ENCODE measurements at places on chromosomes 2 and 18.

- DNase-seq, result no peak
These were observed 14.7 kb upstream of the OTOS start for GRCh38 chr2:240155048-240155744.

DNA sequence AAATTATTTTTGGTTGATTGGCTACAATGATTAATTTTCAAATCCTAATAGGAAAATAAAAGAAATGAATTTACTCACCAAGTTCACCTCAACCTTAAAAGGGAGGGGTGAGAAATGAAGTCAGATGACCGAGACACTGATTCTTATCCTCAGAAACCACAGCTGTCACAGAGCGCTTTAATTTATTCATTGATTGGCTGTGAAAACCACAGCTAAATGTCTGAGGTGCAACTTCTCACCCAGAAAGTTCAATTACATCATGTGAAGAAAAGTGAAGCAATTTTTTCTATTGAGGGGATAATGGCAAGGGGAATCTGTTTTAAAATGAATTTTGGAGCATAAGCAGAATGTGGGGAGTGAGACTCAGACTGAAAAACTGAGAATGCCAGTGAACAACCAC, 128.4 kb downstream of the RNF152 start:
- no peak for DNase-seq

GRCh38 chr2:216056739-216057138, 24.9 kb downstream of the PECR start:
- no peak for DNase-seq

DNA sequence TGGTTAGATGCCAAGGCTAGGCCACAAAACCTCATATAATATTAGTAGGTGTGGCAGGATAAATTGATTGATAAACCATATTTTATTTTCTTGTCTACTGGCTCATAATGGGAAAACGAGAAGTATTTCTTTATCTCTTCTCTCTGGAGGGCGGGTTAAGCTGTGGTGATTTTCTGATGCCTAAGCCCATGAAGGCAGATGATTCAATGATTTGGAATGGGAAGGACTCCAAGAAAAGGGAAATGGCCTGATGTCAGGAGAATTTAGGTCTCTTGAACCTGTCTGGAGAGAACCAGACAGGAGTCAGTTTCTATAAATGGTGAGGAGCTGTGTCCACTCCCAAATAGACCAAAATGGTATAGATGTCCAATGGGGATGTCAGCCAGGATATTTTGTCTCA, 18.7 kb upstream of the MAP4K3 start:
- DNase-seq, result no peak

DNA sequence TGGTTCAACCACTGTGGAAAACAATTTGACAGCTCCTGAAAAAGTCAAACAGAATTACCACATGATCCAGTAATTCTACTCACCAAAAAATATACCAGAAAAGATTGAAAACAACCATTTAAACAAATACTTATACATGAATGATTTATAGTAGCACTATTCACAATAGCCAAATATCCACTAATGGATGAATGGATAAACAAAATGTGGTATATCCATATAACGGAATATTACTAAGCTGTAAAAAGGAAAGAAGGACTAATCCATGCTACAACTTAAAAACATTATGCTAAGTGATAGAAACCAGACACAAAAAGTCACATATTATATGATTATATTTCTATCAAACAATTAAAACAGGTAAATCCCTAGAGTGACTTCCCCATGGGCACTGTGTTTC, 131.5 kb downstream of the SPOPL start:
- DNase-seq, result no peak

- DNase-seq, result no peak
These were observed 30.8 kb upstream of the CCL20 start for GRCh38 chr2:227782804-227783203.

GRCh38 chr2:205932861-205933260, 153.1 kb downstream of the INO80D start:
- DNase-seq, result no peak

GRCh38 chr2:69947325-69947931, 14.0 kb downstream of the ASPRV1 start:
- DNase-seq, result no peak

- no peak for DNase-seq
These were observed 19.2 kb downstream of the RMDN2 start for GRCh38 chr2:37944268-37944667.

- DNase-seq, result no peak
These were observed 122.3 kb downstream of the LYPD6B start for GRCh38 chr2:149160701-149161217.

- DNase-seq, result no peak
These were observed 358.3 kb upstream of the KLHL29 start for GRCh38 chr2:23026671-23027070.

DNA sequence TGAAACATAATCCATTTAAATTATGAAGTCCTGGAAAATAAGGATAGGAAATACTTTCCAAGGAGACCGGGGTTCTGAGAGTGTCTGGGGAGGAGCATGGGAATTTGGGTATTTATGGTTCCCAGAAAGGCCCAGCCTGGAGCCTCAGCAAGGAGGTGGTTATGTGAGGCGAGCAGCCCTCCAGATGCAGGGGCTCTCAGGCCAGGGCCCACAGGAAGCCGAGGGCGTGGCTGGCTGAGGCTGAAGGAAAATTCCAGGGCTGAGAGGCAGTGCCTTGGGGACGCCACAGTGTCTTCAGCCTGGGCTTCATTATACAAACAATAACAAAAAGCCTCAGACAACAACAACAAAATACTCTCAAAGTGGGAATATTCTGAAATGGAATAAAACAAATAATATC, 86.9 kb upstream of the SERPINE2 start:
- no peak for DNase-seq

DNA sequence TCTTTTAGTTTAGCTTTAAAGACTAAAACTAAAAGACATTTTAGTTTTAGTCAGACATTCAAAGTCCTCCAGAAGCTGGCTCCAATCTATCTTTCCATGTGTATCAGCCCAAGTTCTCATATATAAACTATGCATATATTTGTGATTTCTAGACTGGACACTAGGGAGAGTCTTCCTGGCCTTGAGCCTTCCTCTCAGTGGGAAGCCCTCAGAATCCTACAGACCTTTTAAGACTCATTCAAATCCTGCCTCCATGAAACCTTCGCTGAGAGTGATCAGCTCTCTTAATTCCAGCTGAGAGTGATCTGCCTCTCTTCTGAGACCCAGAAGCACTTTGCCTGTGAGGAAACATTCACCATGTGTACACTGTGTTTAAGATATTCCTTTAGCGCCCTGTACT, 452.7 kb downstream of the TGIF1 start:
- DNase-seq, result no peak

- no peak for DNase-seq
These were observed 344.5 kb upstream of the TNP1 start for GRCh38 chr2:217204358-217204757.

- DNase-seq, result no peak
These were observed 85.0 kb downstream of the ZNF516 start for GRCh38 chr18:76410033-76410432.

GRCh38 chr2:161988589-161988988, 85.4 kb downstream of the DPP4 start:
- DNase-seq, result no peak

- DNase-seq, result no peak
These were observed 101.4 kb upstream of the RNU4ATAC start for GRCh38 chr2:121429119-121429903.

DNA sequence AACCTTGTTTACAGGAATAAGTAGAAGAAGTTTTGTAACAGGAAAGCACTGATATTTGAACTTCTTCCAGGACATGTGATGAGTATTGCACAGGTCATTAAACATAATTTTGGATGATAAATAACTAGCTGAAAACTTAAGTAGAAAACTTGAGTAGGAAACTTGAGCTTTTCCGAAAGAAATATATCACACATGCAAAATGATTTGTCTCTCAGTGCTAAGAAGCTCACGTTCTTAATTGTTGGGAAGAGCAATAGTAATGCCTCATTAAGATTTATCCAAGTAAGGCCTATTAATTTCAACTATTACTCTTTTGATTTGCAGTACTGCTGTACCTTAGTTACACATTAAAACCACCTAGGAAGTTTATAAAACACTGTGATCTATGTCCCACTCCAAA, 1921.9 kb upstream of the LRRTM1 start:
- DNase-seq, result no peak

GRCh38 chr18:27991391-27991790, 185.5 kb downstream of the CDH2 start:
- no peak for DNase-seq

GRCh38 chr2:36461039-36461681, 105.6 kb downstream of the CRIM1 start:
- DNase-seq, result no peak

GRCh38 chr2:219002395-219003266, 9.4 kb upstream of the CRYBA2 start:
- no peak for DNase-seq

DNA sequence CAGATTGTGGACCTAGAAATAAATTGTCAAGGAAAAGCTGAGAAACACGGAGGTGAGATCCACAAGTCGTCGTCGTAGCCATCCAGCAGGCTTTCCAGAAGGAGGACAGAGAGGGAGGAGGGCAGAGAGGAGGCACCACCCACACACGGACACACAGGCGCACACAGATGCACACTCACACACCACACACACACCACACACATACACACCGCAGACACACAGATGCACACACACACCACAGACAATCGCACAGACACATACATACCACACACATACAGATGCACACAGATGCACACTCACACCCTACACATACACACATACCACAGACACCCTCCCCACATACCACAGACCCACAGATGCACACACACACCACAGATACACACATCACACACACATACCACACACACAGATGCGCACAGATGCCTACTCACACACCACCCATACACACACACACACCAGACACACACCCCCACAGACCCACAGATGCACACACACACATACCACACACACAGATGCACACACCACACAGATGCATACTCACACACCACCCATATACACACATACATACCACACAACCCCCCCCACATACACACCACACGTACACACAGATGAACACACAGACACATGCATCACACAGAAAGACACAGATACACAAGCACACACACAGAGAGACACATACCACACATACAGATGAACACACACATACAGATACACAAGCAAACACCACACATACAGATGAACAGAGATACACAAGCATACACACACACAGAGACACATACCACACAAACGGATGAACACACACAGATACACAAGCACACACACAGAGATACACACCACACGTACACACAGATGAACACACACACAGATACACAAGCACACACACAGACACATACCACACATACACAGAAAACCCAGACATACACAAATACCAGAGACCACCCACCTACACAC, 12.7 kb upstream of the BOK start:
- no peak for DNase-seq

- no peak for DNase-seq
These were observed 5.5 kb downstream of the ATP6V1B1 start for GRCh38 chr2:70941186-70941585.

- DNase-seq, result no peak
These were observed 24.4 kb downstream of the ADRA2B start for GRCh38 chr2:96091711-96092572.

- no peak for DNase-seq
These were observed 133.4 kb downstream of the VAPA start for GRCh38 chr18:10047237-10047636.

- no peak for DNase-seq
These were observed 5.8 kb downstream of the HDAC4 start for GRCh38 chr2:239394978-239395377.

DNA sequence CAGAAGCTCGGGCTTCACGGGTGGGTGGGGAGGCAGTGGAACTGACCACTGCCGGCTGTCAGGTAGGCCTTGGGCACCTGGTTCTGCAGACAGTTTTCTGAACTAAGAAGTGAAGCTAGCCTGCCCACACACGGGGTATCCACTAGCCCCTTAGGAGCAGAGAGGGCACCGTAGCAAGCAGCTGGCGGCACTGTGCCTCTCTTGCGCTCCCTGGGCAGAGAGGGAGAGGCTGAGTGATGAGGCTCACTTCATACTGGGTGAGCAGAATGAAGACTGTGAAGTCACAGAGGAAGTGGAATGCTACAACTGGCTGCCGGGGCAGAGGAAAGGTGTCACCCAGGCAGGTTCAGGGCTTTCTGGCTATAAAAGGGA, 753 bp downstream of the ITPRIPL1 start:
- no peak for DNase-seq

GRCh38 chr2:217988840-217989204, 14.0 kb downstream of the TNS1 start:
- no peak for DNase-seq

GRCh38 chr2:134352844-134353243, 99.0 kb downstream of the MGAT5 start:
- no peak for DNase-seq

DNA sequence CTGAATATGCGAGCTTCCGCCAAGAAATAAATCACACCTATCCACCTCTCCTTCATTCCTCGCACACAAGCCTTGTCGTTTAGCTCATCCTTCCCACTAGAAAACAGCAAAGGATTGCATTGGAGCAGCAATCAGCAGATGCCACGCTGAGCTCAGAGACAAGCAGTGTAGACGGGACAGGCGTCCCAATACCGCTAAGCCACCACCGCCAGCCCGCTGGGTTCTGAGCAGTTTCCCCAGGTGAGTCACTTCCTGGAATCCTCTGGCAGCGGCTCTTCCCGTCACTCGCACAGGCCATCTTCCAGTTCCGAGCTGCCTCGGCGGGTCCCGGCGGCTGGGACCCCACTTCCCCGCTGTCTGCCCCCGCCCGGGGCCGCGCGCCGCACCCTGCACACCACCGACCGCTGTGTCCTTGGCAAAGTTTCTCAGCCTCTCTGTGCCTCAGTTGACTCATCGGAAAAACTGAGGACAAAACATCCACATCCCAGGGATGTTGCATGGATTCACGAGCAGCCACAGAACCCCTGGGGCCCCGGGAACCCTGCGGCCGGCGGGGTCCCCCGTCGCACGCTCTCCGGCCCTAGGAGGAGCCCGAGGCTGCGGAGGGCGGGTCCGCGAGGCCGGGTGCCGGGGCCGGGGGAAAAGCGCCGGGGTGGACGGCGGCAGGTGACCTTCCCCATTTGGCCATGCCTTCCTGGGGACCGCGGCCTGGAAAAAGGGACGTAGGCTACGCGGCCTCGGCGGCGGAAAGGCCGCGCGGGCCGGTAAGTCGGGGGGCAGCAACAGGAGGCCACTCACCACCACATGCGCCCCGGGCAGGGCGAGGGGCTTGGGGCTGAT, 573 bp downstream of the KDSR start:
- no peak for DNase-seq
